ENCODE measurements at places on chromosomes 6 and 20. TPM values are rescaled to one million over a fixed set of nuclear protein-coding genes. Genes with fewer than 3 reads are reported as not detected.
A peak's percentile ranks its signal among the peaks of the same experiment; 100 is the strongest.

DNA sequence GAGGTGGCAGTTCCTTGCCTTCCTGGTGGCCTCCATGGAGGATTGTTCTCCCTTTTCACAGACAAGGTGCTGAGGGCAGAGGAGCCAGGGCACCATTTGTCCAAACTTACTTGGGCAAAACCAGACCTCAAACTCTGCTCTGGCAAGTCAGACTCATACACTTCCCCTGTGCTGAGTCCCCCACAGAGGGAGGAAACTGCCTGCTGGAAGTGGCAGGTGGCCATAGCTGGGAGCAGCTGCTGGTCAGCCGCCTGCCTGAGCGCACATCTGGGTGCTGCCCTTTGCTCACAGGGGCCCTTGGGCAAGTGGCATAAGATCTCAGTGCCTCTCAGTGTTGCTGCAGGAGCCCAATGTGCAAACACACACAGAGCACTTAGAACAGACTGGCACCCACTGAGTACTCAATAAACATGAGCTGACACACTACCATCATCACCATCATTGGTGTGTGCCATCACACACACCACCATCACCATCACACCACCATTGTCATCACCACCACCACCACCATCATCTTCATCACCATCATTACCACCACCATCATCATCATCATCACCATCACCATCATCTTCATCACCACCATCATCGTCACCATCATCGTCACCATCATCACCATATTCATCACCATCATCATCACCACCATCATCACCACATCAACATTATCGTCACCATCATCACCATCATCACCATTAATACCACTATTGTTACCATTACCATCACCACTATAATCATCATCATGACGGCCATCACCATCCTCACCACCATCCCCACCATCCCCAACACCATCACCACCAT is 17.6 kb downstream of the NOL4L start:
- no peak for DNase-seq

- no peak for DNase-seq
These were observed 41.8 kb upstream of the DOK5 start for GRCh38 chr20:54433636-54434035.

- peak; percentile 29 for DNase-seq
These were observed 19.0 kb downstream of the EPB41L1 start for GRCh38 chr20:36173451-36173933.

- no peak for DNase-seq
These were observed 996.5 kb downstream of the GRIK2 start for GRCh38 chr6:102389994-102390393.

GRCh38 chr6:20241102-20241501 is 28.8 kb upstream of the MBOAT1 start:
- no peak for DNase-seq

DNA sequence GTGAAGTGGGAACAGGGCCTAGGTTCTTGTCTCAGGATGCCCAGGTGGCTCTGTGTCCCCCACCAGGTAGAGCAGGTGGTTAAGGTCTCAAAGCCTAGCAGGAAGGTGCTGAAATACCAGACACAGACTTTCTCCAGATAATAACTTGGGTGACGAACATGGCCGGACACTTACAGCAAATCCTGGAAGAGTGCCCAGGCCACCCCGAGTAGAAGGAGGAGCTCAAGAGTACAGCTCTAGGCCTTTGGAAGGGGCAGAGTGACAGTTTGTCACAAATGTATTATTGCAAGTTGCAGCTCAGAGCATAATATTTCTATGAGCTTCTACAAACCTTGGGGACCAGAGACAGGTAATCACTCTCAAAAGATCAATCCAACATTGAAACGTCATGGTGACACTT is 251.6 kb upstream of the SOX4 start:
- DNase-seq, result peak; percentile 70

The COX7A2 gene
- 184 TPM for total RNA-seq

The WFDC10B gene
- not detected for total RNA-seq

The SPATS1 gene
- total RNA-seq, result 0.63 TPM
